ENCODE measurements at places on chromosomes 12 and 14. TPM values are rescaled to one million over a fixed set of nuclear protein-coding genes. Genes with fewer than 3 reads are reported as not detected.

Gene KLRC2
- 4.4 TPM for total RNA-seq

Gene PYGL
- total RNA-seq: 14.3 TPM

Gene KRT2
- not detected for total RNA-seq

Gene IGF1
- 12.0 TPM for total RNA-seq

Gene TIGAR
- total RNA-seq: 9.0 TPM

Gene ABCB9
- 15.9 TPM for total RNA-seq

Gene TMEM19
- total RNA-seq: 54.4 TPM

Gene TOMM20L
- total RNA-seq: not detected

Gene ARF3
- total RNA-seq: 129 TPM

Gene AVPR1A
- total RNA-seq: 4.6 TPM

Gene GZMH
- total RNA-seq: not detected

Gene SLC24A4
- 4.2 TPM for total RNA-seq

Gene KLHDC2
- total RNA-seq: 99.9 TPM

Gene CLEC12A
- total RNA-seq: 0.23 TPM

Gene AQP6
- 0.46 TPM for total RNA-seq

Gene ASIC1
- 31.1 TPM for total RNA-seq

Gene NEUROD4
- 0.23 TPM for total RNA-seq

Gene SYNJ2BP
- total RNA-seq: 33.7 TPM

Gene IFNG
- total RNA-seq: not detected

Gene PAX9
- total RNA-seq: not detected

Gene RNASE1
- total RNA-seq: 13.1 TPM

Gene MFAP5
- total RNA-seq: not detected

Gene CMKLR1
- total RNA-seq: 2.8 TPM

Gene NXPH4
- 4.4 TPM for total RNA-seq

Gene COL2A1
- 2.5 TPM for total RNA-seq

Gene TAS2R9
- 0.92 TPM for total RNA-seq

Gene SUPT16H
- total RNA-seq: 85.6 TPM

Gene MDGA2
- total RNA-seq: 84.4 TPM

Gene STYK1
- total RNA-seq: 18.7 TPM

Gene NOS1
- 11.8 TPM for total RNA-seq

Gene DCAF4
- total RNA-seq: 12.7 TPM

Gene ASB2
- 1.4 TPM for total RNA-seq

Gene USP30
- 20.5 TPM for total RNA-seq

Gene NRL
- total RNA-seq: 2.5 TPM

Data from diencephalon (tissue), 1 donor.